EL (cell line): ENCODE measurements at places on chromosomes 1 and 21.

DNA sequence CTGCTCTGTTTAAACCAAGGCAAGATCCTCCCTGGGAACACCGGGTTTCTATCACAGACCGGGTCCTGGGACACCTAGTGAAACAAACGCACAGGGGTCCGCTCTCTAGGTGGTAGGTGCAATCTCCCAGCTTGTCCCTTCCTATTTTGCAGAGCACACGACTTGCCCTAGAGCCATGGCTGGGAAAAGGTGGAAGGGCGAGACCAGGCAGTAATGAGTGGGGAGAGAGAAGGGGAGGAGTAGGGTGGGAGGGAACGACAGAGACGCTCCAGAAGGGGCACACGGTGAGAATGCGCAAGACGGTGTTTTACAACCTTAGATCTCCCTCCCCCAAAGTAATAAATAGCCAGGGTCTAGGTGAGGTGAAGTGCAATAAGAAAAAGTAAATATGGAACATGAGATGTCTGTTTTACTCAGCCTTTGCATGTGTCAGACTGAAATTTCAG is 9.3 kb upstream of the ARHGAP29 start:
- DNase-seq = peak; percentile 30

DNA sequence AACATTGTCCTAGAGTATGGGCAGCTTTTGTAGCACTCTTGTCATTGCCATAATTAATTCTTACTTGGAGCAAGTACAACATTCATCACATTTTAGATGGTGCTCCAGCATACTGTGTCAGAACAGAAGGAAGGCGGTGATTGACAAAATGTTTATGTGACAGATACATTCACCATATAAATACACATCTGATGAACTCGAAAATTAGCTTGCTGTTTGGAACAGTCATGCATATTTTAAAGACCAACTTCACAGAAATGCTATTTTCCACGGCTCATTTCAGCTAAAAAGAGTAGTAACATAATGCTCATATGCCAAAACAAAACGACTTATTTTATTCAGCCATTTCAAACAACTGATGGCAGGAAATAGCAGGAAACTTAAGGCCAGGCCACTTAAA is 302.7 kb downstream of the MRPL39 start:
- no peak for DNase-seq

DNA sequence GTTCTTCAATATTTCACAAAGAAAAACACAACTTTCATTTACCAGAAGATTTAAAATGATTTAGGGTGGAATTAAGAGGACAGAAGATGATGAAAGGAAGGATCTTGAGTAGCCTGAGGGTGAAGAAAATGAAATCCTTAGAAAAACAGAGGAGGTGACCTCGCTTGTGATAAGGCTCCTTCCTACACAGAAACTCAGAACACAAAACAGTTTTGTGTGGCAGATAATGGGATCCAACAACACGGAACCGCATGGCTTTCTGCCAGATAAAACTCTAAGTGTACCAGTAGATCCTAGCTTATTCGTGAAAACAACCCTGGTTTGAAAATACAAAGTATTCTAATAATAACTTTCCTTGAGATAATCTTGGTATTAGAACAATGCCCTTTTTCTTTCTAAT is 74.0 kb upstream of the EXO1 start:
- DNase-seq = no peak

GRCh38 chr1:119805247-119805646 is 6.0 kb downstream of the REG4 start:
- no peak for DNase-seq

DNA sequence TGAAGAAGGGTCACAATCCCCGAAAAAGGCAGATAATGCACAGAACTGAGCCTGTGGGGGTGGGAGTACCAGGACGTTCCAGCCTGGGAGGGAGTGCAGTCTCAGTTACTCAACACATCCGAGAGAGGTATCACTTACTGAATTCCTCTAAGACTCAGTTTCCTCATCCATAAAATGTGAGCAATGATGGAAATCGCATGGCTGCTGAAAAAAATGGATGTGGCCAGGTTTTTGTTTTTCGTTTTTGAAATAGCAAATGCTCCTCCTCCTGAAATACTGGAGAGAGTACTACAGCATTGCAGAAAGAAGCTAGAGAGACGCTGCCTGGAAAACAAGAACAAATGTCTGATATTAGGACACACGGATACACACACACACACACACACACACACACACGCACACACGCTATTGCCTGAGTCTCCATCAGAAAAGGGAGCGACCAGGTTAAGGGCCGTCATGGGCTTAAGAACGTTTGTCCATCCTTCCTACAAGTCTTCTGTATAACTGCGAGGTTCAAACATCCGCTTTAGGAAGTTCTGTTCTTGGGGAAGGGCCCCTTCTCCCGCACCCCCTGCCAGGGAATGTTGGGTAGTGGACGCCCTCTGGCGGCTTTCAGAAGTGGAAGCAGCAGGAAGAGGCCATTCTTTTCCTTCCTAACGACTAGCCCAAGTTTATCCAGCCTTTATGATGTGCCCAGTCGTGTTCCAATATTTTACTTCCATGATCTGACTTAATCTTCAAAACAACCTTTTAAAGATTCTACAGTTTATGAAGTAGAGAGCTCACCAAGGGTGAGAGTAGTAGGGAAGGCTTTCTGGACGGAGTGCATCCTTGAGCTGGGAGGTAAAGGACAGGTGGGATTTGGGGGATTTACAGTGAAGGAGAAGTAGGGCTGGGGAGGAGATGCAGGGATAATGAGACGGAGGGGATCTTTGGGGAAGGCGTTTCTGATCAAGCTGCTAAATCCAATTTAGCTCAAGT is 699 bp upstream of the NES start:
- peak; percentile 81 for DNase-seq

DNA sequence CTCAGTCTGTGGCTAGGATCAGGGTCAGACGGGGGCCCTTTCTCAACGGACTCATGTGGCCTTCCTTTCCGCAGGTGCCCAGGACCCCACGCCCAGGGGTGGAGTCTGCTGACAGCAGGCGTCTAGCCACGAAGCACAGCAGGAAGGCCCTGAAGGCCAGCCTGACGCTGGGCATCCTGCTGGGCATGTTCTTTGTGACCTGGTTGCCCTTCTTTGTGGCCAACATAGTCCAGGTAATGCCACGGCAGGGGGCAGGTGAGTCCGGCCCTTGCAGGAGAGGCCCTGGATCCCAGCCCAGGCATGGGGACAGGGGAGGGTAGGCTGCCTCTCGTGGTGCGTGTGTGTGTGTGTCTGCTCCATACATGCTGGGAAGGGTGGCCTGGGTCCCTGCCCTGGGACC is 13.8 kb downstream of the HTR6 start:
- no peak for DNase-seq

GRCh38 chr1:175270361-175270760 is 77.8 kb upstream of the KIAA0040 start:
- no peak for DNase-seq

DNA sequence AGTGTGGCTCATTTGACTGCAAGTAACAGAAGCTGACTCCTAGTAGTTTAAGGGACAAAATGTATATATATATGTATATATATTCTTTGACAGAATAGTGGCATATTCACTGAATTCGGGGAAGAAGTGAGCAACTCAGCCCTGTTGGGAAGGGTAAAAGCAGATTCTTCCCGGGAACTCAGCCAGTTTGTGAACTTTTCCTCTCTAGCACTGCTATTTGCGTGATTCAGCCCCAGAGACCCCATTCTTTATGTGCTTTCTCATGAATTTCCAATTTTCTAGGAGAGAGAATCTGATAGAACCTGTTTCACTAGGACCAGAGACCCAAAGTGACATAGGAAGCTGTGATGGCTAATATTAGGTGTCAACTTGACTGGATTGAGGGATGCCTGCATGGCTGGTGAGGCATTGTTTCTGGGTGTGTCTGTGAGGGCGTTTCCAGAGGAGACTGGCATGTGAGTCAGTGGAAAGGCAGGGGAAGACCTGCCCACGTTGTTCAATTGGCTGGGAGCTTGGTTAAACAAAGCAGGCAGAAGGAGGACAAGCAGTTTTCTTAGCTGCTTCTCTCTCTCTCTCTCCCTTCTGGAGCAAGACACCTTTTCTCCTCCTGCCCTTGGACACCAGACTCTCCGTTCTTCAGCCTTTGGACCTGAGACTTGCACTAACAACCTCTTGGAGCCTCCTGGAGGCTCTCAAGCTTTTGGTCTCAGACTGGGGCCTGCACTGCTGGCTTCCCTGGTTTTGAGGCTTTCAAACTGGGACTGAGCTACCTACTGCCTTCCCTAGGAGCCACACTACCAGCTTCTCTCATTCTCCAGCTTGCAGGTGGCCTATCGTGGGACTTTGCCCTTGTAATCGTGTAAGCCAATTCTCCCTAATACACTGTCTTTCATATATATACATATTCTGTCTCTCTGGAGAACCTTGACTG is 93.4 kb upstream of the KCNK1 start:
- peak; percentile 7 for DNase-seq

DNA sequence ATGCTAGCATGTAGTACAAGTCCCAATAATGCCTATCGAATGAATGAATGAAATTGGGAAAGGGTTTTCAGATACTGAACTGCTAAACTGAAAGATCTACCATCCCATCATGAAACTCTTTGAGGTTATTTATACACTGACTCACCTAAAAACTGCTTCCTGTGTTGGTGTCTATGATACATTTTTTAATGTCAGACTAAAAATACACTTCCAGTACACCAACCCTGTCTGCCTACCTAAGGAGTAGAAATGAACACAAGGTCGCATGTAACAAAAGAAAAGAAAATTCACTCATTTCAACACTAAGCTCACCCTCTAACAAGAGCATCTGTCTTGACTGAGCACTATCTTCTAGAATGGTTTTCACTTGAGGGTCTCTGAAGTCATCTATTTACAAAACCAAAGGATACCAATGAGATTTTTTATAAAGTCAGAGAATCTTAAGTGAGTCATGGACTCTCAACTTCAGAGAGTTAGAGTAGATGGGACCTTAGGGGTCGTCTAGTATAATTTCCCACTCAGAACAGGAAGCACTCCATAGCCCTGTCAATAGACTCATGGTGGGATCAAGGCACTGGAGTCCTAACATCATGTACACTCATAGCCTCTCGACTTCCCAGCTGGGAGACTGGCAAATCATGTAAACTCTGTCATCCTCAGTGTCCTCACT is 53.4 kb downstream of the WLS start:
- peak; percentile 54 for DNase-seq

- DNase-seq = no peak
Observed at GRCh38 chr1:205074513-205074912, 9.7 kb downstream of the TMEM81 start.

DNA sequence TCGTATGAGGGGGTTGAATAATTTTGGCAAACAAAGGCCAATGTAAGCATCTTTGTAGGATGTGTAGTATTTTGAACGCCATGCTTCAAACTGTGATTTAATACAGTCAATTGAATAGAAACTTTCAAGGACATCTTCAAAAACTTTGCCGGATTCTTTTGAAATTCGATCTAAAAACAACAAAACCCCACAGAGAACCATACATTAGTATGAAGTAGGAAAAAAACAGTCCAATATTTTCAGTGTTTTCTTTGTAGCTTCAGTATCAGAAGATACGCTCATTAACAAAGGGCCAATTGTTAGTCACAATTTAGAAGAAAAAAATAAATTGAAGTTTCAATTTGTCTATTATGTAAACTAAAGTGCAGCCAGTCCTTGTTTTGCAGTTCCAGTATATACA is 20.7 kb upstream of the SYNJ1 start:
- DNase-seq = no peak

DNA sequence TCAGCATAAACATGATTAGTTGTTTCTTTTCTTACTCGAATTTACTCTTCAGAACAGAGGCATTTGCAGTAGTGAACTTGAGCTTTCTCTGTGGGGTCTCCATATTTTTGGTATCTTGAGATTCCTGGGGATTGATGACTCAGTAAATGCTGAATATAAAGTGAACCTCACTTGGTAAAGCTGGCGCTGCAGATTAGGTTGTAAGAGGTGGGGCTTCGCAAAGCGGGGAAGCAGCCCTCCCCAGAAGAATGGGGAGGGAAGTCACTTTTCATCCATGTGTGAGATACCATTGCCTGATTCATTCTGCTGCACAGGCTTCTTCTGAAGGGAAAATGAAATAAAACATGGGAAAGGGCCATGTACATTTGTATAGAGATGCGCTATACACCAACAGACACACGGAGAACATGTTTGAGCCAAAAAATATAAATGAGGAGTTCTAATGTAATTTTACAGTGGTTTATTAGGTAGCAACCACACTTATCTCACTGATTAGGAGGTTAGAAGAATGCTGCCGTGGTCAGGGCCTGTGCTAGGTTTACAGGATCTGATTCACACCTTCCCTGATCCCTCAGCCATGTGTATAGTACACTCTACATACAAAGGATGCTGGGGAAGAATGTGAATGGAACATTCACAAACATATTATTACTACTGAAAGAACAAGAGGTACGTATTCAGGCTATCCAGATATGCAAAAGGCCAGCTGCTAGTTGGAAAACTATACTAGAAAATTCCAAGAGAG is 63.5 kb downstream of the DNTTIP2 start:
- no peak for DNase-seq

- no peak for DNase-seq
Observed at GRCh38 chr1:60277269-60277668, 203.7 kb upstream of the C1orf87 start.

GRCh38 chr1:74652711-74653139 is 20.9 kb downstream of the ERICH3 start:
- peak; percentile 79 for DNase-seq

GRCh38 chr1:51324251-51325010 is 5.9 kb downstream of the TTC39A start:
- DNase-seq = no peak
